CD4-positive, alpha-beta T cell treated with Interleukin-4 for 4 hours (primary cell): ENCODE measurements at places on chromosomes 3 and 15.

- no peak for DNase-seq
Measured at GRCh38 chr15:24748812-24749439, 73.4 kb downstream of the NPAP1 start.

- DNase-seq, result no peak
Measured at GRCh38 chr15:33330931-33331330, 20.2 kb downstream of the RYR3 start.

- no peak for DNase-seq
Measured at GRCh38 chr3:192244591-192244990, 482.8 kb downstream of the FGF12 start.

DNA sequence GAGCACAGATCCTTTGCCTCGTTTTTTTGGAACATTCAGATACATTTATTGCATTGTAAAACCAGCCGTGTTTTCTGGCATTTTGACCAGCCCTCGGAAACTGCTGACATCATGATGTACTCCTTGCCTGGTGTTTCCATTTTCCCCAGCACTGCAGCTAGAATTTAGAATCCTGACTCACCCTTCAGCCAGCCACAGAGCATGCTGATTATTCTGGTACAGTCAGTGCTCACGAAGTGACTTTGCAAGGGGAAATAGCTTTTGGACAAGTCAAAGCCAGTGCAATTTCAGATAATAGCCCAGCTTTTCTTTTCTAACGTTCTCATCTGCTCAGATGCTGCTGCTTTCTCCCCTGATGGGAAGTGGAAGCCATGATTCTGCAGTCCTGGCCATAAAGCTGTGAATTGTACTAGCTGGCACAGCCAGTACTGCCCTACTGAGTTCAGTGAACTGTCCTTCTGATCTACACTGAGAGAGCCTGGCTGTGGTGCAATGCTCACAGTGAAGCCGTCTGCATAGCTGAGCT is 12.1 kb upstream of the CNBP start:
- DNase-seq, result no peak

DNA sequence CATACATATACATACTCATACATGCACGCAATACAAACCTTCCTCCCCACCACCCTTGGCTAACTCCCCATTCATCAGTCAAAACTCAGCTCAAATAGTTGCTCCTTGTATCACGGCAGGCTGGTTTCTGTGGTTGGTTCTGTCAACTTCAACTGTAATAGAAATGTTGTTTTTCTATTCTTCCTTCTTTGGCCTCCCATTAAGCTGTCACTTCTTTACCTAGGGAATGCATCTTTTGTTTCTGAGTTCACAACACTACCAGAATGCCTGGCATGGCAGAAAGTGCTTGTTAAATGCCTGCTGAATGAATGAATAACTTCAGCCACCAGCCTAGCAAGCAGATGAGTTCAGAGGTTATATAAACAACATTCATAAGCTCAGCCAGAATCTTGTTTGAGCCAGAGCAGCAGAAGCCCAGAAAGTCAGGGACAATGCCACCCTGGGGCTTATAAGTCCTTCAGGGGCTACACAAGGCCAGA is 63.1 kb downstream of the B3GALNT1 start:
- DNase-seq, result no peak

DNA sequence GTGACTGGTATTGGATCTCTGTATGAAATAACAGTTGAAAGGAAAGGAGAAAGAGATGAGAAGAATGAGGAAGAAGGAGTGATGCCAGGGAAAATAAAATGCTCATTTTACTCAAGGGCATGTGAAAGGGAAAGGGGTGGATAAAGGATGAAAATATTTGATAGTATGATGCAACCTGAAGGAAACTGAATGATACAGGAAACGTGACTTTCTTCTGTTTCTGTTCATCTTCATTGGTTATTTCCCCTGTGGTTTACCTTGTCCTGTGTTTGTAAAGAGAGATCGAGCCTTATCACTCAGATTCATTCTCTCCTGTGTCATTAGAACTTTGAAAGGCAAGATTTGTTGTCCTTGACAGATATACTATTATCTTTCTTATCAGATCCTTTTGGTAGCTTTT is 243.6 kb upstream of the SLITRK3 start:
- no peak for DNase-seq

- DNase-seq, result no peak
Measured at GRCh38 chr3:79928687-79929408, 161.1 kb upstream of the ROBO1 start.
